ENCODE measurements at places on chromosomes 11 and 22.

DNA sequence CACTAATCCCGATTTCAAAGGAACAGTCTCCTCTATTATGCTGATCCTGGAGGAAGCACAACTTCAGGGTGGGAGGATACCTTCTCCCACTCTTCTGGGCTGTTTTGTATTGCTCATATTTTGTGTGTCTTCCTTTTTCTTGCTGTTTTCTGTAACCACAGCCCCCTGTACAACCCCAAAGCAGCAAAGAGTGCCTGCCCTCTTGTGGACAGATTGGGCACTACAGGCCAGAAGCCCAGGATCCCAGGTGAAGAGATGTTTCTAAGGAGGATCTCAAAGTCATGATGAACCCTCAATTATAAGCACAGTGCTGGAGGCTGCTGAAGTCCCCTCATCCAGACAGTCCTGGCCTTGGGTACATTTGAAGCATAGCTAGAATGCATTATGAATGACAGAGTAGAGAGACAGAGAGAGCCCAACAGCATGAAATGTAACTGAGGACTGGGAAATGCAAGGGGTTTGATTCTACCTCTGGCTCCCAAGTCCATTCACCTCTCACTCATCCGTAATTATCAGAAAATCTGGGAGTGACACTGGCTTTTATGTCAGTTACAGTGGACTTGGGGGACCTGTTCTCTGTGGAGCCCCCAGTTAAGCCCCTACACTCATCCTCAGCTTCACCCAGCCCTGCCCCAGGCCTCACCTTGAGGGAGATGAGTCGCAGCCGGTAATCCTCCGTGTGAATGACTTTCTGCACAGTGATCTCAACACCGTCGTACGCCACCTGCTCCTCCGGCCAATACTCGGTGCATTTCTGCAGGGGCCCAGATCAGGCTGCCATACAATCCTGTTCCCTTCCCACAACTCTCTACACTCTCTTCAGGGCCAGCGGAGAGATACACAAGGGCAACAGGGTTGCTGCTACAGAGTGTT is 6.2 kb upstream of the IGSF22 start:
- peak; percentile 63 for DNase-seq

GRCh38 chr11:1807264-1807995 is 27.4 kb upstream of the SYT8 start:
- DNase-seq = no peak

DNA sequence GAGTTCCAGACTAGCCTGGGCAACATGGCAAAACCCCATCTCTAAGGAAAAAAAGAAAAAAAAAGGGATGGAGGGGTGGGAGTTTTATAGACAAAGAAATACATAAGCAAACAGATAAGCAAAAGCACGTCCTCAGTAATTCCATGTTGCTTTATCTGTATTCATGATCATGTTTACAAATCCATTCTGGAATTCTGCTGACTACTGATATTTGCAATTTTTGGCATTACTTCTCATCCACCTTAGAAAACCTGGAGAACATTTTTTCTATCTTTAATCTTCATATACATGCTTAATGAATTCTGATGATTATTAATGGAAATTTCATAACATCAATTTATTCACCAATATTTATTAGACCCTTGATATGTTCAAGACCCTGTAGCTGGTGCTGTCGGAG is 1.7 kb upstream of the FDX1 start:
- DNase-seq = no peak

- no peak for DNase-seq
These were observed 32.7 kb upstream of the MICAL2 start for GRCh38 chr11:12077535-12078280.

DNA sequence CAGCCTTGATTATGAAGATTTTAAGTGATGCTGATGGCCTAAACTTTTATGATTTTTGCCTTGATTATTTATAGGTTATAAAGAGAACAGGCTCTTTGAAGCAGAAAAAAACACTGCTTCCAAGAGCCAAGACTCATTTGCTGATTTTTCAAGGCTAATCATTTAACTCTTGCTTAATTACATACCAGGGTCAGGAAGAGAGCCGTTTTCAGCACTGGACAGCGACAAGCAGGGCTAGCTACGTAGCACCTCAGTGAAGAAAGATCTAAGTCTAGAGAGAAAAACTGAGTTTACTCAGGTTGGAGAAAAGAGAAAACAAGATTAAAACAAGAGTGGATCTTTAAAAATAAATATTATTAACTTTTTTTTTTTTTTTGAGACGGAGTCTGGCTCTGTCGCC is 615.4 kb upstream of the B3GAT1 start:
- peak; percentile 65 for DNase-seq

DNA sequence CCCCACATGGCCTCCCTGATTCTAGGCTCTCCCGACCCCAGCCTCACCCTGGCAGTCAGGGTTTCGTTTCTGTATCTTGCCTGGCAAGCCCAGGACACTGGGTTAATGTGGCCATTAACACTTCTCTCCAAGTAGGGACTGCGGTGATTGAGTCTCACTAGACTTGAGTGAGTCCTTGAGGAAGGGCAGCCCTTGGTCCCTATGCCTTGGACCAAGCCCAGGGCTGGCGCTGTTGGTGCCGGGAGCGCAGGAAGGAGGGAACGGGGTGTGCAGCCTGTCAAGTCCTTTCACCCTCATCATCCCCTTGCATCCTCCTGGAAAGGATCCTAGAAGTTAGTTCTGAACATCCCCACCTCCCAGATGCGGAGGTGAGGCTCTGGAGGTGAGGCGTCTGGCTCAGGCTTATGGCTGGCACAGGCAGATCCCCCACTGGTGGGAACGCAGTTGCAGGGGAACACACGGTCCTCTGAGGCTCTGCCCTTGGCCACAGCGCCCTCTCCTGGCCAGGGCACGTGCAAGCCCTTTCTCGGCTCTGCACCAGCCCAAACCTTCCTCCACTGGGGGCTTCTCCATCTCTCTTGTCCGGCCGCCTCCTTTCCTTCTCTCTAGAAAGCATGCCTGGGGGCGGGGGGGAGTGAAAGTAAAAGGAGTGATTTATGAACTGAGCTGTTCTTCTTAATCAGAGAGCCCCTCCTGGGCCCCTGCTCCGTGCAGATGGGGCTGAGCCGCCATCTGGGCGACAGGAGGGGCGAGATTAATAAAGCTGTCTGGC is 56.7 kb downstream of the TP53I11 start:
- DNase-seq = peak; percentile 80

- no peak for DNase-seq
These were observed 1.0 kb upstream of the LIF start for GRCh38 chr22:30247561-30247960.

Measured in neuronal stem cell (in vitro differentiated cells).